ENCODE measurements at places on chromosomes 16 and 17.

DNA sequence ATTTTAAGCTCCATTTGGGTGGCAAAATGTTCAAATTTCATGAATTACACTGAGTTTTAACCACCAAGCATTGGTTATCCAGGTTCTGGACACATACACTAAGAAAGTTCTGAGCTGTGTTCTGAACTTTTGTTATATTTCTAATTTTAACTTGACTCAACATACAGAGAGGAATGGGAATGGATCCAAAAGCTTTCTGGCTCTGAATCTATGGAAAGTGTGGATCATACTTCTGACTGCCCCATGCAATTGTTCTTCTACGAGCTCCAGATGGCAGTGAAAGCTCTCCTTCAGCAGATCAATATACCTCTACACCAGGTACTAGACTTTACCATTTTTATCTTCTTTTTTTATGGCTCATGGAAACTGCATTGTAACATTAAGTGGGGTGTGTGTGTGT lies 113.0 kb upstream of the NOG start:
- DNase-seq: peak; percentile 9

- DNase-seq: no peak
Observed at GRCh38 chr17:34567691-34568465, 11.5 kb upstream of the TMEM132E start.

GRCh38 chr16:75116081-75116910 lies at the start of gene LDHD:
Gene LDHD, minus strand, starts transcription at chr16:75116780. Its CDS starts 60 bp downstream, at chr16:75116720.
- DNase-seq: no peak

DNA sequence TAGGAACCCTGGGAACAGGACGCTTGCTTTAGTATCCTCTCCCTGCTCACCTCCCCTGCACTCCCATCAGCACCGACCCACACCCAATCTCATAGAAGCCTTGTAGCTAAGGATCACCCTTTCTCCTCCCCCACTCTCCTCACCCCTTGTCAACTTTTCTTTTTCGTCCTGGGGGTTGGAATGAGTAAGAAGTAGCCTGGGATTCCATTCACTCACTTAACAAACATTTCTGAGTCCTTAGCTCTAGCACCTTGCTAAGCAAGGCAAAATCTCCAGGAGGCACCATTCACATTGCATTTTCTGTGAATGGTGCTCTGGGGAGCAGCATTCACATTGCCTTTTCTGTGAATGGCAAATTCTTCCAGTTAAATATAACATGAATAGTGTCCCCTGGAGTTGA lies 1.1 kb upstream of the PGAP3 start:
- DNase-seq: no peak

DNA sequence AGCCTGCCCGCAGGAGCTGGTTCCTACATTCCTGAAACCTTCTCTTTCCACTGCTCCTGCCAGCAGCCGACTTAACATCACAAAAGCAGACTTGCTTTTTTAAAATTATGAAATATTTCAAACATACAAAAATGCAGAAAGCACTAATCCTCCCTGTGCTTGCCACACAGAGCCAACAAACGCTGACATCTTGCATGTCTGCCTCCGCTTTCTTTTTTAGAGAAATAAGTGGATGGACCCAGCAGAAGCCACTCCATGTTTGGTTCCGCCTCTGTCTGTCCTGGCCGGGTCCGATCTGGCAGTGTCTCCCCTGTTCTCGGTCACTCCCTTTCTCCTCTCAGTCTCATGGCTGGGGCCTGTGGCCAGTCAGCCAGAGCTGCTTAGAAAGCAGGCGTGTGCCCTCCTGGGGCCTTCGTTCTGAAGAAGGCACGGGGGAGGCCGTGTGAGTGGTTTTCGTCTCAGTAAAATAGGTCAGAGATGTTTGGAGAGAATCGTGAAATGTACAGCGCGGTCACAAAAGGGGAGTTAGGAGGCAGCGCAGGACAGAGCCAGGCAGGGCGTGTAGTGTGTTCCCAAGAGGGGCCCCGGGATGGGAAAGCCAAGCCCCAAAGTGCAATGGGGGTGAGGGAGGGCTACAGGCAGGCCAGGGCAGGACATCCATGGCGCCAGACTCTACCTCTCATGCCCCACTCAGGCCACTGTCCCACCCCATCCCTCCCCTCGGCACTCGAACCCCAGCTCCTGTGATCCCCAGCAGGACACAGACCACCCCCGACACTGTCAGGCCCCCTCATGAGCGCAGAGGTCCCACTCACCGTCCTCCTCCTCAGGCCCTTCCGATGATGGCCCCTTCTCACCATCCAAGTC lies 23.2 kb downstream of the MXRA7 start:
- no peak for DNase-seq

DNA sequence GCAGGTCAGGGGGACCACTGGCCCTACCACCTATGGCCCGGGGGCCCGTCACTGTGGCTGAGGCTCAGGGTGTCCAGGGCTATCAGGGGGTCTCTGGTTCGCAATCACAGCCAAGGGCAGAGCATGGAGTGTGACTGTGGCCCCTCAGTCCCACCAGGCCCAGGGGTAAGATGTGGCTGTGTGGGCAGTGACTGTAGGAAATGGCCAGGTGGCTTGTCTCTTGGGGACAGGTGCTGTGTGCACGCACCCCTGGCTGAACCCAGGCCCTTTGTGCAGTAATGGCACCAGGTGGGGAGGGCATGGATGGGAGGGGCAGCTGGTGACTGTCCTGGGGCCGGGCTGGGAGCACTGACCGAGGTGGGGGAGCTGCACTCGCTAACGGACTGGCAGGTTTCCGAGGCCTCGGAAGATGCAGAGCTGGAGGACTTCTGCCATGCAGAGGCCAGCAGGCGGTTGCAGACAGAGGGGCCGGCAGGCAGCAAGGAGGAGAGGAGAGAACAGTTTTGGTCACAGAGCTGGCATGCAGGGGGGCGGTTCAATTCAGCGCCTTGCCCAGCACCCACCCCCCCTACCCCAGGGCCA lies 18.8 kb downstream of the IL34 start:
- DNase-seq: no peak

- DNase-seq: no peak
Observed at GRCh38 chr17:43701318-43701743, 39.6 kb upstream of the MEOX1 start.

DNA sequence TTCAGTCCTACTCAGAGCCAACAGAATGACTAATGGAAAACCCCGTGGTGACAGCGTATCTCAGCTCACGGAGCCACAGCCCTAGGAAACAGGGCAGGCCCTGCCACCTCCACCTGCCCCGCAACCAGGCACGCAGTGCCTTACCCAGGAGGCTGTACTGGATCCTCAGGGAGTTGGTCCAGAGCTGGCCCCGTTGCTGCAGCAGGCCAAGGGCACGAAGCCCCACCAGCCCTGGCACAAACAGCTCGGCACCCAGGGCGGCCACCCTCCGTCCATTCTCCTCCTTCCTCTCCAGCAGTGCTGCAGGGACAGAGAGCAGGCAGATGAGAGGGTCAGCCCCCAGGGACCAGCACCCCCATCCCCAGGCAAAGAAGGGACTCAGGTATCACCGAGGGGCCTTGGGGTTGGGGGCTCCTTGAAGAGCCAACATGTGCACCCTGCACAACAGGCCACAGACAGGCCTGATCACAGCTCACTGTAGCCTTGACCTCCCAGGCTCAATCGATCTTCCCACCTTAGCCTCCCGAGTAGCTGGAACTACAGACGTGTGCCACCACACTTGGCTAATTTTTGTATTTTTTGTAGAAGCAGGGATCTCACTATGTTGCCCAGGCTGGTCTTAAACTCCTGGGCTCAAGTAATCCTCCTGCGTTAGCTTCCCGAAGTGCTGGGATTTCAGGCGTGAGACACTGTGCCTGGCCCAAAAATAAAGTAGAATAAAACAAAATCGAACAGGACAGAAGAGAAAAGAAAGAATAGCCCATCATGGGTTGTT lies 115.7 kb downstream of the RMI2 start:
- DNase-seq: no peak

All from NCI-H524 (cell line).